ENCODE measurements at places on chromosomes 3 and 15. TPM values are rescaled to one million over a fixed set of nuclear protein-coding genes. Genes with fewer than 3 reads are reported as not detected.

GRCh38 chr15:69117431-69117871, 43.0 kb upstream of the GLCE start:
- DNase-seq = no peak

DNA sequence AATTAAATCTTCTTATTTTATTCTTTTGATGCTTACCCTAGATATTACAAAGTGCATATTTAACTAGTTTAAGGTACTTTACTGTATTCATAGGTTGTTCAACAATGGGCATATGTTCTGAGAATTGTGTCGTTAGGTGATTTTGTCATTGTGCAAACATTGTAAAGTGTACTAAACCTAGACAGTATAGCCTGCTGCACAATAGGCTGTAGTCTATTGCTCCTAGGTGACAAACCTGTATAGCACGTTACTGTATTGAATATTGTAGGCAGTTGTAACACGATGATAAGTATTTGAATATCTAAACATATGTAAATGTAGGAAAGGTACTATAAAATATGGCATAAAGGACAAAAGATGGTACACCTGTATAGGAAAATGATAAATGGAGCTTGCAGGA, 100.7 kb downstream of the CACNA2D3 start:
- DNase-seq = no peak

GRCh38 chr3:86410587-86410986, 580.4 kb downstream of the VGLL3 start:
- no peak for DNase-seq

DNA sequence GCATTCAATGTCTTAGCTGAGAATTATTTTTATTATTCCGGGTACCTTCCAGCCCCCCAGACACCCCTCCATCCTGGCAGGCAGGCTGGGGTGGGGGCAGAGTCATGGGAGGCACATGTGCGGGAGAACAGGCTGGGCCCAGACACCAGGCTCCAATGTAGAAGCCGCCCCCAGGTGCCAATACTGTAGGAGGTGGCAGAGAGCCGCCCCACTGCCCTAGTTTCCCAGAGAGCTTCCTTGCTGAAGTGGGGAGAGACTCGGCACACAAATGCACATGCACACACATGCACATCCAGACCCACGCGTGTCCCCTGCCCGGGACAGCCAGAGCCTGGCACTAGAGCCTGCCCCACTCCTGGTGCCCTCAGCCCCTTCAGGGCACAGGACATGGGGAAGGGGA, 98.4 kb upstream of the LINGO1 start:
- no peak for DNase-seq

The ATP2B2 gene
- total RNA-seq = not detected
